ENCODE measurements at places on chromosomes 4 and X.

- DNase-seq = no peak
Observed at GRCh38 chr4:102713096-102713495, 47.7 kb downstream of the MANBA start.

- DNase-seq = no peak
Observed at GRCh38 chrX:39174241-39174771, 373.0 kb downstream of the MID1IP1 start.

- no peak for DNase-seq
Observed at GRCh38 chrX:136667446-136668168, 19.6 kb downstream of the CD40LG start.

GRCh38 chr4:88831031-88831430 is 133.4 kb upstream of the NAP1L5 start:
- DNase-seq = no peak

- DNase-seq = no peak
Observed at GRCh38 chr4:130648570-130648969, 1552.6 kb downstream of the C4orf33 start.

DNA sequence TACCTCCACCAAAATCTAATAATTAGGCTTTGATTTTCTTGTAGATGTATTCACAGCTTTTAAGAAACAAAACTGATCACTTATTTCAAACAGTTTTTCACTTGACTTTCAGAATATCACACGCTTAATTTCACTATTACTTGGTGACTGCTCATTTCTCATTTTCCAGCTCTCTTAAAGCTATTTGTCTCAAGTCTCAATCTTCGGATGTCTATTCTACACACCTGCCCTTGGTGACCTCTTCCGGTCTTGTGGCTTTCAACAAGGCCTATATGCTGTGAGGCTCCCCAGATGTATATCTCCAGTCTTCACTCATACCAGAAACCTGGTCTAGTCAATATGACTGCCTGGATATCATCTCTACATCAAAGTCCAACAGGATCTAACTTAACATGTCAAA is 34.9 kb upstream of the ANXA10 start:
- DNase-seq = no peak

GRCh38 chrX:71365356-71365874 is 742 bp upstream of the TAF1 start:
- no peak for DNase-seq
